Smooth muscle cell of trachea (primary cell): ENCODE measurements at places on chromosomes 7 and 10. TPM values are rescaled to one million over a fixed set of nuclear protein-coding genes. Genes with fewer than 3 reads are reported as not detected.

Gene TMEM140
- 14.1 and 30.1 TPM in 2 replicates for total RNA-seq

Gene KCP
- under 0.01 and 0.66 TPM in 2 replicates for total RNA-seq

Gene PITRM1
- 77.8 and 89.3 TPM in 2 replicates for total RNA-seq

Gene TRPV6
- total RNA-seq: not detected in 2 replicates

Gene ZNF239
- 5.5 TPM in 2 replicates for total RNA-seq

Gene TRPV5
- not detected in 2 replicates for total RNA-seq

Gene AKR1E2
- total RNA-seq: 10.1 and 17.0 TPM in 2 replicates

Gene SPDYE5
- total RNA-seq: not detected in 2 replicates

Gene SORCS1
- under 0.01 TPM in 1 of 2 replicates, not detected in the other for total RNA-seq

Gene ITGA8
- total RNA-seq: 1.7 and 5.8 TPM in 2 replicates

Gene ACTL6B
- not detected in 2 replicates for total RNA-seq

Gene MBL2
- not detected in 2 replicates for total RNA-seq

Gene FAM25C
- total RNA-seq: not detected in 2 replicates

Gene CDK14
- 42.8 and 68.5 TPM in 2 replicates for total RNA-seq

Gene ITPRID1
- not detected in 2 replicates for total RNA-seq

Gene SMO
- total RNA-seq: 3.2 and 17.4 TPM in 2 replicates

Gene CTAGE15
- not detected in 2 replicates for total RNA-seq

Gene SFXN4
- total RNA-seq: 9.3 and 12.9 TPM in 2 replicates

Gene WIPF3
- total RNA-seq: under 0.01 and 0.15 TPM in 2 replicates

Gene FBXL13
- 0.99 and 1.5 TPM in 2 replicates for total RNA-seq

Gene OAT
- 183 and 219 TPM in 2 replicates for total RNA-seq

Gene SFTPA1
- total RNA-seq: not detected in 2 replicates

Gene FAM237B
- not detected in 2 replicates for total RNA-seq

Gene BMPR1A
- 68.1 and 73.1 TPM in 2 replicates for total RNA-seq
